ENCODE measurements at places on chromosomes 2 and 18.

- DNase-seq, result peak; percentile 33
Measured at GRCh38 chr2:197538412-197538811, 22.5 kb downstream of the MOB4 start.

- no peak for DNase-seq
Measured at GRCh38 chr2:216634370-216635148, 1.3 kb downstream of the IGFBP2 start.

- peak; percentile 78 for DNase-seq
Measured at GRCh38 chr2:28652217-28652616, 99.4 kb upstream of the PPP1CB start.

DNA sequence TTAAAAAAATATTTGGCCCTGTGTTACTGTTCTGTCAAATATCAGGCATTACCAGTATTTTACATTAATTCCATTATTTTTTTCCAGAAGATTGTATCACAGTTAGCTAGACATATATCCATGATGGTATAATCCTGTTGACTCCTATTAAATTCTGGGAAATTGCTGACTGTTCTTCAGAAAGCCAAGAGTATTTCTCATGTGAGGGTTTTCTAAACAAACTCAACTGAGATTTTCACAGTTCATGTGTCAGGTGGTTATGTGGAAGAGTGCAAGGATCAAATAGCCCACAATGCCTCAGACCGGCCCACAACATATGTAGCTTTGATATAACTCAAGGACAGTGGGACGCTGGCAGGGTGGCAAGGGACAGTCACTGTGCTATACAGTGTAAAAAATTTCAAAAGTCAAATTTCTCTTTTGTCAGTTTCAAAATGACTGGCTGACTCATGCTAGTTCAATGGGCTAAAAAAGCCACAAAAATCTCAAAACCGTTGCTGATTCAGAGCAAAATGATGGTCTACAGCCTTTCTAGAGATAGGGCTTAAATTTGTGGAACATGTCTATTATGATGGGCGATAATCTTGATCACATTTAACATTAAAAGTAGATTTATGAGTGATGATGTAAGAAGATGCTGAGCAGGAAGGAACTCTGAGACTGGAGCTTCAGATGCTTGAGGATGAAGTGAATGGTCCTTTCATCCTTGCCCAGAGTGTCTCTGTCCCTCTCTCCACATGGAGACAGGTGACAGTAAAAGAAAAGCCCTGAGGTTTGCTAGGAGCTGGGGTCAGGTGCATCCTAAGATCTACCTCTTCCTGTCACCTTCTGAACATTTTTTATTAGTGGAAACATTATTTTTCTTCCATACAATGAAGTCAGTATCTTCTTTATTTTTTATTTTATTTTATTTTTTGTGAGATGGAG is 175.8 kb upstream of the PIEZO2 start:
- peak; percentile 85 for DNase-seq

GRCh38 chr18:24157855-24158254 is 19.0 kb downstream of the CABYR start:
- DNase-seq, result no peak

DNA sequence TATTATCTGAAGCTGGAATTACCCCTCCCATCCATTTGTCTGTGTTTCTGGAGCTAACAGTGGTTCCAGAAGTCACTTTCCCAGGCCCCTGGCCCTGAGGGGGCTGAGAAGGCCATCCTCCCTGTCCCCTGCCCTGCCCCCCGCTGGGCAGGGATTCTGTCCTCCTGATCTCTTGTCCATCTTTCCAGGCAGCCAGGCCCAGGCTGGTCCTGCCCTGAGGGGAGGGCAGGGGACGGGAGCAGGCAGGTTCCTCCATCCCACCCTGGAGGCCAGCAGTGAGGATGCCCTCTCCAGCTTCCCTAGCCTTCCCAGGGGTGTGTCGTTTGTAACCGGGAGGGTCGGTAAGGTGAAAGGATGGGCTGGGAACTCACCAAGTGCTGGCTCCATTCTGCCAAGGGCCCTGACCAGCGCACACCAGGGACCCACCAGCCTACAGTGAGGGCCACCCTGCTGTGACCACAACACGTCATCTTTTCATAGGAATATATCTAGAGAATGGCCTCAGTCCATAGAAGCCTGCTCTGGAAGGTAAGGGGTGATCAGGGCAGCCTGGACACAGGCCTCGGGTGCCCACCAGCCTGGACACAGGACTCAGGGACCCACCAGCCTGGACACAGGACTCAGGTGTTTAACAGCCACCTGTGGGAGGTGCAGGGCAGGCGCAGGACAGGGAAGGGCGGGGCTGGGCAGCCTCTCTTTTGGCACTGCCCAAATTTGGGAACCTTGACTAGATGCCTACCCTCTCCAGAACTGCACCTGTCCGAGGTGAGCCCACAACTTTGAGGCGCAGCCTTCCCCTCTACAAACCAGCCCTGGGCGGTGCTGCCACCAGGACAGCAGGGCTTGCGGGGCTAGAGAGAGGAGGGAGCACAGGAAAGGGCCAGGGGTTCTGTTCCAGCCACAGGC is 35.8 kb upstream of the GPC1 start:
- DNase-seq, result no peak

GRCh38 chr2:239157771-239158170 is 243.0 kb downstream of the HDAC4 start:
- peak; percentile 4 for DNase-seq

GRCh38 chr2:230840301-230840700 is 24.4 kb upstream of the ITM2C start:
- no peak for DNase-seq

GRCh38 chr2:121699421-121700333 is 37.0 kb downstream of the NIFK start:
- peak; percentile 84 for DNase-seq

GRCh38 chr2:136389809-136390208 is 271.9 kb upstream of the CXCR4 start:
- DNase-seq, result no peak

DNA sequence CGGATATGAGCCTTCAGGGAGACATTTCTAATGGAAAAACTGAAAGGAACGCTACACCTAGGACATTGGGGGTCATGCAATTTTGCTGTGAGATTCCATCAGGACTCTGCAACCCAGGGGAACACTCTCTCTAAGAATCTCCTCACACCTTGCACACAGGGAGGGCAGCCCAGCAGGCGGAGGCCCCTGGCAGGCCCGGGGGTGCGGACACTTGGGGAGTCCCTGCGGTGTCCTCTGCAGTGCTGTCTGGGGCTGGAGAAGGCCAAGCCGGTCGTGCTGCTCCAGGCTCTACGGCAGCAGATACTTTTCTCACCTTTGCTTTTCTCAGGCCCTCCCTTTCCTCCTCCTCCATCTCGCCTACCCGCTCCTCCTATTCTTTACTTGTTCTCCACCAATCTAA is 54.7 kb upstream of the FAM110C start:
- no peak for DNase-seq

GRCh38 chr2:133265432-133265949 is 302.8 kb downstream of the NCKAP5 start:
- DNase-seq, result no peak

GRCh38 chr2:98036349-98037000 is 40.7 kb upstream of the TMEM131 start:
- no peak for DNase-seq

GRCh38 chr2:45293182-45293581 is 283.9 kb upstream of the SIX2 start:
- DNase-seq, result peak; percentile 59

DNA sequence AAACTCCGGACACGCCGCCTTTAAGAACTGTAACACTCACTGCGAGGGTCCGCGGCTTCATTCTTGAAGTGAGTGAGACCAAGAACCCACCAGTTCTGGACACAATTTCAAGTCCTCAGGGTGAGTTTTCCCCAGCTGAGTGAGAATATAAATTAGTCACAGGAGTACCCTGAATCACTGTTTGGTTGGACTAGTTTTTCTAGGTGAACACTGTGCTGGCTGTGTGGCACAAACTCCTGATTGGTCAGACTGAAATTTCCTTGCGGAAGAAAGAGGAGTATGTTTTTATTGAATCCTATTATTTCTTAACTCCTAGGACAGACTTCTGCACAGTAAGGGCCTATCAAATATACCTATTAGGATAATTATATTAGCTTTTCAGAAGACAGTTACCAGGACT is 288.1 kb upstream of the UBE2E3 start:
- no peak for DNase-seq

GRCh38 chr18:49632588-49632987 is 70.7 kb downstream of the LIPG start:
- no peak for DNase-seq

DNA sequence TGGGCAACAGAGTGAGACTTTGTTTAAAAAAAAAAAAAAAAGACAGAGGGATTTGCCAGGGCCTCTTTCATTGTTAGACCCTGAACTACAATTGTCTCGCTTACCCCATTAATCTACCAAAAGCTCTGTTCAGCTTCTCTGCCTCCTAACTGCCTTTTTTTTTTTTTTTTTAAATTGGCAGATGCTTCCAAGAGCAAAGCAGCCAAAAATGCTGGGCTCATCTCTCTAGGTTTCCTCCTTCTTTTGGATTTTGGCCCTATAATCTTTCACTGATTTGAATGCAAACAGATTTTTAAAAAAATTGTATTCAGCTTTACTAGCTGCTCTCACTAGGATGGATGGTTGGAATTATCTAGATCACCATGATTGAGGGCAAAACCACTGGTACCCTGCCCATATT is 33.2 kb upstream of the RAPGEF4 start:
- no peak for DNase-seq

GRCh38 chr2:170298861-170299429 is 121.0 kb downstream of the MYO3B start:
- DNase-seq, result no peak

DNA sequence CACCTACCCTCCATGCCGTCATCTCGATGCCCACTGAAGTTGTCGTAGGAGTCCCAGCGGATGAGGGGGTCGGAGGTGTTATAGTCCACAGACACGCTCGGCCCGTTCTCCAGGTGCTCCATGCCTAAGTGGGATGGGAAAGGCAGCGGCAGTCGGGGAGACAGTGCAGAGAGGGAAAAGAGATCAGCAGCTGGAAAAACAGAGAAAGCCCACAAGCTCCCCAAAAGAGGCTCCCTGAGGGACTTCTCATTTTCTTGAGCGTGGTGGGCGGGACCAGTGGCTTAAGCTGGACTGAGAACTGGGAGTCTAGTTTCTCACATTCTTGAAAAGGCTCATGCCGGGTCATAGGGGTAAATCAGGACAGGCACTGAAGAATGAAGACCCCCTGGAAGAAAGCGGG is 121.9 kb downstream of the TNS1 start:
- DNase-seq, result no peak

DNA sequence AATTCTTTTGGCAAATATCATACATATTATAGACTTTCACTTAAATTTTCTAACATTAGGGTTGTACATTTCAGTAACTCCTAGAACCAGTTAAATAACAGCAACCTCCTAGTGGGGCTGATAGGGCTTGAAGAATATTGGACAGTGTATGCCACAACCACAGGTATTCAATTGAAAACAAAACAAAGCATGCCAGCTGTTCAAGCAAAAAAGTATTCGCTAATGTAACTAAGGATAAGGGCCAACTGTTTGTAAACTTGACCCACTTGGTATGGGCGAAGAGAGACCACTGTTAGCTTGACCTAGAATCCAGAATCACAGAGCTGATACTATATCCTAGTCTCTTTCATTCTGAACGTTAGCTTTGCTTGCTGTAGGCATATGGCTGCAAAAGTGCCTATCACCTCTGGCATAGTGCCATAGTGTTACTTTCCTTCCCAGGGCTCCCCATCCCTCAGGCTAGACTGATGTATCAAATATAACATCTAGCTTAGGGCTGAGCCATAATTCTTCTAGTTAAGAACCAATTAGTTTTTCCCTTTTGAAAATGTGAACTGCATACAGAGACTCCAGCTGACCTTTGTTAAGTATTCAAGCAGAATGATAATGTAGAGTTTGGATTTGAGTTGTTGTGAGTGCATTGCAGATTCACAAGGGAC is 458.8 kb upstream of the NRXN1 start:
- no peak for DNase-seq

GRCh38 chr2:51953931-51954330 is 922.0 kb upstream of the NRXN1 start:
- DNase-seq, result peak; percentile 74

DNA sequence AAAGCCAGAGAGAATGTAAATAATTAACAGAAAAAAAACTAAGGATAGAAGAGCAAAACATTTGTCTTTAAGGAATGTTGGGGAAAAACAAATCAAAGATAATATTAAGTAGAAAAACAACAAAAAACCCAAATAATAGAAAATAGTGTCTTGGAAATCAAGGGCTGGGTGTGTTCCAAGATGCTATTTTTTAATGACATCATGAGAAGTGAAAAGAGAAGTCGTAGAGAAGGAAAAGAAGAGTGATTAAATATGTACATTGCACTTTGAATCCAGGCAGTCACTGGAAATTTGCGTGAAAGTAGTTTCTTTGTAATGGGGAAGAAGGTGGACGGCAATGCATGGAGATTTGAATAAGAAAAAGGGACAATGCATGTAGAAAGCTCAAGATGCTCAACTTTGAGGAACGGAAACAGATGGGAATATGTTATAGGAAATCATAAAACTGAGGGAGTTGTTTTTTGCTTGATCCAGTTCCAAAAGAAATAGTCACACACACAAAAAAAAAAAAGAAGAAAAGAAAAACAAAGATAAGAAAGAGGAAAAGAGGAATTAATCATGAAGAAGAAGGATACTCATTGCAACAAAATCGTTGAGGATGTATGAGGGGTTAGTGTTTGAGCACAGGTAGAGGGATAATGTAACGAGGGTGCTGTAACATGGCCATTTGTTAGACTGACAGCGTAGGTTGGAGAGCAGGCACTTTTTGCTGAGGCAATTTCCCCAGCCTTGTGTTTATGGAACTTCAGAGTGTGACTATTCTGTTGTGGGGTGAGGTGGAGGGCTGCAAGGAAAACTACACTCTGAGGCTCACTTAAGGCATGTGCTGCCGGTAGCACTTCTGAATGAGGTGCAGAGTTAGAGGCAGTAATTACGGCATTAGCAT is 184.1 kb downstream of the CALCRL start:
- DNase-seq, result no peak

- no peak for DNase-seq
Measured at GRCh38 chr2:204228169-204228886, 291.8 kb downstream of the ICOS start.

DNA sequence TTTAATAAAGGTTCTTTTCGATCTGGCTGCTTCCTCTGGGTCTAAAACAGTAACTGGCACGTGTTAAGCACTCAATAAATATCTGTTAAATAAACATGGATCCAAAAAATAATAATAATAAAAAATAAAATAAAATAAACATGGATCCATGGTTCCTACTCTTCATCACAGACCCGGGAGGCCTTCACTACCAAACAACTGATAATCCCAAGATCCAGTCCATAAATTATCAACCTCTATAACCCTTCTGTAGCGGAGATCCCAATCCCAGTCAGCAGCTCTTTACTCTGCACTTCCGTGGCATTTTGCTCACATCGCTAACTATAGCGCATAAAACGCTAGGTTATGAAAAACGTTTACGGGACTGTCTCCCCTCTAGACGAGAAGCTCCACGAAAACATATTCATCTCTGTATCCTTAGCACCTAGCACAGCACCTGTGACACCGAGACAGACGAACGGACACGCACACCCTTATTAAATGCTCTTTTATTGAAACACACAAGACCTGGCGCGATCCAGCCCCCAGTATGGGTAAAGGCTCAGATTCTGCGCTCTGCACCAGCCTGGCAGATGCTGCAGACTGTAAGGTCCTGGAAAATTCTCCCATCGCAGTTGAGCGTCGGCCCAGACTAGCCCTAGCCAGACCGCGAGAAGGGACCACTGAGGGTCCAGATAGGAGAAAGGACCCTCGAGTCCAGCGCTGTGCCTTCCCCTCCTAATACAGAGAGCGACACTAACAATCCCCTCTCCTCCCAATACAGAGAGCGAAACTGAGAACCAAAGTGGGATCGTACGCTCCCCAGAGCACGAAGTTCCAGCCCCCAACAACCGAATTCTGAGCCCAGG is 770 bp downstream of the NBAS start:
- peak; percentile 27 for DNase-seq

Measured in IMR-90 (cell line).